KBM-7 (cell line): ENCODE measurements at places on chromosomes 7 and 10.

- no peak for DNase-seq
These were observed 1067.5 kb downstream of the NRG3 start for GRCh38 chr10:82942286-82943099.

DNA sequence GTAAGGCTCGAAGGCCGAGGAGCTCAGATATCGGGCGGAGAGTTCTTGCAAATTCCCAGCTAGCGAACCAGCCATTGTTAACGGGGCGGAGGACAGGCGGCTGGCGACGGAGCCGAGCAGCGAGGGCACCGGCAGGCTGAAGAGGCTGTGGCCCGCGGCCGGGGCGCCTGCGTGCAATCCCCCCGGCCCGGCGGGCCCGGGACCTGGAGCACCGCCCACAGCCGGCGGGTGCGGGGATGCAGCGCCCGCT is 4.1 kb downstream of the VAX1 start:
- no peak for DNase-seq

DNA sequence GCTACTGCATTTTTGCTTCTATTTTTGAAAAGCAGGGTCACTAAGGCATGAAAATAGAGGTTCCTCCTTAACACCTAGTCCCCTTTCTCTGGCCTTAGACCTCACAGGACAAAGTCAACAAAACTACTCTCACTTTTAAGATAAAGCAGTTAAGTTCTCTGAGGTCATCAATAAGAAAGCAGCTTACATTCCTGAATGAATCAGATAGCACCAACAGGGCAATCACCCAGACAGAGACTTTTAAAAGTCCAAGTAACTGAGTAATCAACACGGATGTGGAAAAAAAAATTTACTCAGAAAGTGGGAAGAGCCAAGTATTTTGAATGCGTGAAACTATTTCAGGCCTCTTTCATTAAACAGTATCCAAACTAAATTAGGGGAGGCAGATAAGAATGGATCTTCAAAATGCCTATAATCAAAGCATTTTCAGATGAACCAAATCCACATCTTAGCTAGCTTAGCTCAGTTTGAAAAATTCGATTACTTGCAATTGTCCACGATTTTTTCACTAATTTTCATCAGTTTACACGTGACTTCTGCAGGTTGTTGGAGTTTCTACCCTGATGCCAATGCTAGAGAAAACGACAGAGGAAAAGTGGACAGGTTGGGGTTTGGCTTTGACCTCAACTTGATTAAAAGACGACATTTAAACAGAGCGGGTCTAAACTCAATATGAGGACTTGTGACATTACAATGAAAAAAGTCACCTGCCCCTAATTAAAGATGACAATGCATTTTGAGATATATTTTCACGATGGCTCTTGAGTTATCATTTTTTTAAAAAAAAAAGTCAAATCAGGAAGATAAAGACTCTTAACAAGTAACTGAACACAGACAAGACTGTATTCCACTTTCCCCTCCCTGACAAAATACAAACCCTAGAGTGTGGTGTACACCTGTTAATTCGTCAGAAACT is 1.6 kb downstream of the BEND7 start:
- DNase-seq = peak; percentile 12

DNA sequence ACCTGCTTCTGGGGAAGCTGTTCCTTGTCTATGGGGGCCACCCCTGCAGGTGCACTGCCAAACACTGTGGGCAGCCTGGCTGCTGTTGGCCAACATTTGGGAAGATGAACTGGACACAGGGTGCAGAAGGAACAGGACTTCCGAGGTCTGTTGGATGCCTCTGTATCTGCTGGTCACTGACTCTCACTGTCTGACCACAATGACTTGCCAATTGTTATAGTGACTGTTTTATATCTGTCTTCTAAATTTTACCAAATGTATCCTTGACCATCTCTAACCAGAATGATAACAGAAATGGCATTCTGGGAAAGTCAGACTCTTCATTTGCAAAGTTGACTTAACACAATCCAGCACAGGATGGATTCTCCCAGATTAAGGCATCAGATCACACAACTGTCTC is 214.0 kb upstream of the PRSS58 start:
- no peak for DNase-seq

DNA sequence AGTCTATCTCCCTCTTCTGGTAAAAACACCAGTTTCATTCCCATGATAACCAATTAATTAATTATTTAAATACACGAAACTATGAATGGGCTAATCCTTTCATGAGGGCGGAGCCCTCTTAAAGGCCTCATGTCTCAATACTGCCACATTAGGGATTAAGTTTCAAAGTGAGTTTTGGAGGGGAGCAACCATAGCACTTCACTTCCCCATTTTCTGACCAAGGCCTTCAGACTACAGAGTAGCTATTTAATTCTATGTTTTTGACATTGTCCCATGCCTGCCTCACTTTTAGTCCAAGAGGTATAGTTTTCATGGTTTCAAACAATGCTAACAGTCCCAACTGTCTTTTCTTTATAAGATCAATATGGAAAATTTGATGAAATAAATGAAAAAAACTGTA is 618.6 kb downstream of the ZWINT start:
- peak; percentile 16 for DNase-seq

GRCh38 chr10:90412582-90412981 is 445.3 kb downstream of the HTR7 start:
- no peak for DNase-seq

DNA sequence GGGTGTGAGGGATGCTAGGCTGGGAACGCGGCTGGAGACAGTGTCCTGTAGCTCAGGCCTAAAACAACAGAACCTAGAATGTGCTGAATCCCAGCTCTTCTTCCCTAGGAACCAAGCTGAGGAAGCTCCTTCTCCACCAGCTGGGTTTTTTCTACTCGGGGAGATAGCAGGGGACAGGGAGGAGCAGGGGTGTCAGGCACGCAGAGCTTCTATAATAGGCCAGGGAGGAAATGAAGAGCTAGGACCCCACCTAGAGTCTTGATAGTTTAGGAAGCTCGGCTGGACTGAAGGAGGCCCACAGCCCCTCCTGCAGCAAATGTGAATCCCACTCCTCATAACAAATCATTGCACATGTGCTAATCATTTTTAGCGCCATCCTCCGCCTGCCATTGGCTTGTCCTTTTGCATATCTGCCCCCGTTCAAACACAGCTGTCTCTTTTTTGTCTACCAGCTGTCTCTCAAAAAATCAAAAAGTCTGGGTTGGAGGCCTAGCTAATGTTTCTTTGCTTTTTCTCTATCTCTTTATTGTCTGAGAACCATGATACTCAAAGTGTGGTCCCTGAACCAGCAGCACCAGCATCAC is 24.1 kb upstream of the FAM180A start:
- no peak for DNase-seq

DNA sequence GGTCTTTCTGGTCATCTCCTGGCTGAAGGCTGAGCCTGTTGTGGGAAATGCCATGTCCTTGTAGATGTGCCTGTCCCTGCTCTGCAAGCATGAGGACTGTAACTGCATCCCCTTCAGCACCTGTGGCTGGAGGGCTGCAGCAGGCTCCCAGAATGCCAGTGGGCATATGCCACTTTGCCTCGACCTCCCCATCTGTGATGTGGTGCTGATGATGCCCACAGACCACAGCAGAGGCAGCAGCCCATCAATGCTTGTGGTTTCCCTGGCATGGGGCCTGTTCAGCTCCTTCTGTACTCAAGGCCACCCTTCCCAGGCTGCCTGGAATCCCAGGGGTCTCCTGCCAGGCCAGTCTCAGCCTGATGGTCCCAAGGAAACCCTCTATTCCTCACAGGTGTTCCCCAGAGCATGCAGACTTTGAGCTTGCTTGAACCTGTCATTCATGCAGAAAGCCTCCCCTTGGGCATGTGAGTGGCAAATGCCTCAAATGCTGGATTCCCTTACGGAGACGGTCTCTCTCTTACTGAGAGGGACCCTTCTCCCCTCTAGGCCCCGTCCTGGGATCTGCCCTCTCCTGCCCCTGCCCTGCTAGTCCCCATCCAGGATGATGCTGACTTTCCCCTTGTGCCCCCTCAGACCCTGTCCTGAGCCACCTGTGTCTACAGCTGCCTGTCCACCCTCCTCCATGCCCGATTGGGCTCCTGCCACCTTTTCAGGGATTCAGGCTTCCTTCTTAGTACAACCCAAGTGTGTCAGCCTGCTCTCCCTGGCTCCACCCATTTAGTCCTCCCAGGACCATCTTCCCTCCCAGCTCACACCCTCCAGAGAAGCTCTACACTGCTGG is 50.9 kb upstream of the ANTXRL start:
- DNase-seq = no peak

- DNase-seq = no peak
These were observed 44.2 kb downstream of the DRGX start for GRCh38 chr10:49351669-49352068.

- DNase-seq = no peak
These were observed 11.2 kb upstream of the C10orf95 start for GRCh38 chr10:102462512-102463054.

DNA sequence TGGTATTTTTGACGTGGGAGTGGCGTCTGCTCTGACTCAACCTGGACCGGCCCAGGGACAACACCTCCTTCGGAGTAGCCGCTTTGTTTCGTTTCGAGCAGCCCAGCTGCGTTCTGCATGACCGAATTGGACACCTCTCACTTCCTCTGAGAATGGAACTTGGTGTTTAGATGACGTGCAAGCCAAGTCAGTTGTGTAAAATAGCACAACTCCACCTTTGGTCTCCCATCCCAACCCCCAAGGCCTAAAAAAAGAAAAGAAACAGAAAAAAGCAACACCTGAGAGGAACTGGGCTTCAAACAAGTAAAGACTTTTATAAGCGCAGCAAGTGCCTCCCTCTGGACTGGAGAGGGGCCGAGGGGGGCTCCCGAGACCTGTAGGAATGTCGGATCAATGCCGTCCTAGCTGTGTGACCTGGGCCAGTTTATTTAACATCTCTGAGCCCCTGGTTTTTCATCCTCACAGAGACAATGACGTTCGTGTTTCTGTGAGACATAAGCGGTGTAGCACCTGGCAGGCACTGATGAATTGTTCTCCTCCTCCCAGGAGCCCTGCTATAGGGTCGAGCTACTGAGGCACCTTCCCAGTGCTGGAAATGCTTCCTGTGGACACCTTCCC is 52.0 kb upstream of the SMNDC1 start:
- peak; percentile 25 for DNase-seq

- no peak for DNase-seq
These were observed 289.7 kb downstream of the TCF7L2 start for GRCh38 chr10:113239566-113240350.

- DNase-seq = no peak
These were observed 187.9 kb upstream of the INHBA start for GRCh38 chr7:41890631-41891274.

DNA sequence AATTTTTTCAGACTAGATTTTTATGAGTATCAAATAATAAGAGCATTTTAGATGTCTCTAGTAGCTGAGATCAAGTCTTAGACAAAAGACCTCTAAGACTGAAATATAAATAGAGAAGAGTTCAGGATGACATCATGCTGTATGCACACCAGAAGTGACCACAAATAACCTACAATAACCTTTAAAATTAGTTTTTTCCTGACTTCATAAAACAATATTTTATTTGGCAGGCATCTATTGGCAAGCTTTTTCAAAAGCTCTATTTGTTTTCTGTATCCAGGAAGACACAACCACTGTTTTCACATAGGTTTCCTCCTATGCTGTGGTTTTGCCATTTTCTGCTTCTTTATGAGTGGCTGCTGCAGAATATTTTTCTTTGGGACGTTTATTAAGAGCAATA is 359.1 kb downstream of the CRPPA start:
- peak; percentile 8 for DNase-seq

DNA sequence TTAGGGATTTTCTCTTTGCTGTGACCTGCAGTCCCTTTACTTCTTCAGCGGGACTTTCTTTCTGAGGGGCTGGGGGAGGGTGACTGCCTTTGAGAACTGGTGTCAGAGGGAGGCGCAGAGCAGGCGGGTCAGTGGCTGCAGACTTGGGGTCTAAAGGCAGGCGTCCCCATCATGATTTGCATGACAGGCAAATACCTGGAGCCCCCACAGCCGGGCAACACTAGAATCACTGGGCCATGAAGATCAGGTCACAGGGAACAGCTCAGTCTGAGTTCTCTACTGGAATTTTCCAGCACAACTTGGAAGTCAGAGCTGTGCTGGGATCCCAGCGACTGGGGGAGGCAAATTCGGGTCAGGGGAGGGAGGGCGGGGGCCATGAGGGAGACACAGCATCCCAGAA is 29.2 kb upstream of the PITRM1 start:
- no peak for DNase-seq

DNA sequence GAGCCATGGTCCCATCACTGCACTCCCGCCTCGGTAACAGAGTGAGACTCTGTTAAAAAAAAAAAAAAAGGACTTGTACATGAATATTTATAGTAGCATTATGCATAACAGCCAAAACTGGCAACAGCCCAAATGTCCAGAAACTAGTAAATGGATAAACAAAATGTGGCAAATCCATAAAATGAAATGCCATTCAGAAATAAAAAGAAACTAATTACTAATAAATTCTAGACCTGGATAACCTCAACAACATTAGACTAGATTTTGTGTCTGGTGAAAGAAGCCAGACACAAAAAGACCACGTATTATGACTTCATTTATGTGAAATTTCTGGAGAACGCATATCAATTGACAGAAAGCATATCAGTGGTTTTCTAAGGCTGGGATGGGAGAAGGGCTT is 74.5 kb downstream of the HPSE2 start:
- DNase-seq = no peak

DNA sequence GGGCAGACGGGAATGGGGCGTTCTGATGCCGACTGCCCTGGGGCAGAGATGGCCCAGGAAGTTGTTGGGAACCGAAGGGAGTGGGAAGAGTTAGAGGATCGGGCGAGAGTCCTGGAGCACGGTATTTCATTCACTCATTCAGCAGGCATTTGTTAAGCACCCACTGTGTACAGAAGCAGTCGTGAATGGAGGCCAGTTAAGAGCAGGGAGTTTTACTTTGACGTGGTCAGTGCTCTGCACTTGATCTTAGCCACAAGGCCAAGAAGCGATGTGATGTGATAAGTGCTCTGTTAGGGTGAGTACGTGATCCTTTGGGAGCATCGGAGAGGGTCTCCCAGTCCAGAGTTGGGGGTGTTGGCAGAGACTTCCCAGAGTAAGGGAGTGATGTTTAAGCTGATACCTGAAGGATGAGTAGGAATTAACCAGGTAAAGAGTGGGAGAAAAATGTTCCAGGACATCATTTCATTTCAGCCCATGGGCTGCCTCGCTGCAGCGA is 890 bp downstream of the ZFYVE27 start:
- DNase-seq = no peak

GRCh38 chr10:103278862-103279298 is 1.9 kb downstream of the INA start:
- peak; percentile 67 for DNase-seq

- DNase-seq = no peak
These were observed 174.9 kb downstream of the ELFN1 start for GRCh38 chr7:1844951-1845390.

GRCh38 chr10:112951359-112952281 is 1.6 kb downstream of the TCF7L2 start:
- peak; percentile 85 for DNase-seq

GRCh38 chr7:18900803-18901202 is 216.6 kb downstream of the TWIST1 start:
- DNase-seq = no peak

- no peak for DNase-seq
These were observed 743 bp upstream of the ZCCHC24 start for GRCh38 chr10:79445977-79446757.

DNA sequence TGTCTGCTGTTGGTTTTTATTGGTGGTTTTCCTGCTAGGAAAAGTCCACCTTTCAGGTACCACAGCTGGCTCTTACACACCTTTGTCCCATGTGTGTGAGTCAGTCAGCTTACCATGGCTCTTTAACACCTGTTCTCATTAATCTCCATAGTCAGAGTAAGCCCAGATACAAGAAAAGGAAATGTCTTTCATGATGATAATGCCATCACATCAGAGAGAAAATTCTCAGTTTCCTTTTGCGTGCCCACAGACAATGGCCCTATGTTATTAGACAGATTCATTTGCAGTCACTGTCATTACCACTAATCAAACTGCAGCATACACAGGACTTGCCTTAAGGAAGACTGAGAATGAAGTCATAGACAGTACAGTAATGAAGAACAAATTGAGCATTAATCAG is 1583.6 kb upstream of the LRRTM3 start:
- DNase-seq = no peak
